ENCODE measurements at places on chromosomes 4 and X. TPM values are rescaled to one million over a fixed set of nuclear protein-coding genes. Genes with fewer than 3 reads are reported as not detected.
A peak's percentile ranks its signal among the peaks of the same experiment; 100 is the strongest.

TNIP3 gene
- total RNA-seq = 3.8 TPM

- H3K27me3 ChIP-seq = no peaks in the 10 kb centered on the region
- DNase-seq = no peak
- H3K36me3 ChIP-seq = peaks cover 18% of the 10 kb centered on the region
- H3K4me1 ChIP-seq = peaks cover 3% of the 10 kb centered on the region
- no peak overlapping the region for H3K4me3 ChIP-seq
Measured at GRCh38 chr4:105227054-105227453, 80.4 kb downstream of the TET2 start.

DNA sequence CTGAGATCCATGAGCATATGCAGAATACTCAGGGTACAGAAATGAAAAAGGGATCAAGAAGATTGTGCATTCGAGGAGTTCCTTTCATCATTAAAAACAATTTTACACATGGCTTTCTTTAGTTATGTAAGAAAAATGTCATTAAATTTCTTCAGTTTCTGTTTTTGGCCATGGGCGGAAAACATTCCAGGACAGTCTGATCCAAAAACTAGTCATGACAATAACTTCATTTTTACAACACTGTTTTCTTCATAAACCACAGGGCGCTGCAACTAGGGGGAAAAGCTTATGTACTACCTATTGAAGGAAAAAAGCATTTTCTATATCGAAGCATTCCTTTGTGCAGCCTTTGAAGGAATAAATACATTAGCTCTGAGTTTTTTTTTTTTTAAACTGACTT, 28.2 kb downstream of the IL13RA1 start:
- no peak overlapping the region for H3K4me3 ChIP-seq
- no peaks in the 10 kb centered on the region for H3K36me3 ChIP-seq
- DNase-seq = no peak
- H3K27me3 ChIP-seq = peaks cover 9% of the 10 kb centered on the region

DNA sequence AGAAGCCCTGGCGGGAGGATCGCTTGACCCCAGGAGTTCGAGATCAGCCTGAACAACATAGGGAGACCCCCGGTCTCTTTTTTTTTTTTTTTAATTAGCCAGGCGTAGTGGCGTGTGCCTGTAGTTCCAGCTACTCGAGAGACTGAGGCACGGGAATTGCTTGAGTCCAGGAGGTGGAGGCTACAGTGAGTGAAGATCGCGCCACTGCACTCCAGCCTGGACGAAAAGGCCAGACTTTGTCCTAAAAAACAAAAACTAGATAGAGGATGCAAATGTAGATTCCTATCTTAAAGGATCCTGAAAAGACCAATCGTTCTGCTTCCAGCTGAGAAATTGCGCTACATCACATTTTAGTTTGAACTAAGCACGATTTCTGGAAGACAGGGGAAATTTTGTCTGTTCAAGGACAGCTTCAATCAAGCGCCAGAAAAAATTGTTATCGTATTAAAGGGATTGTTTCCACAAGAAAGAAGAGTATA, 627 bp upstream of the HSD17B11 start:
- DNase-seq = no peak
- peaks cover 24% of the 10 kb centered on the region for H3K36me3 ChIP-seq
- peak overlapping the region; percentile 80 for H3K27ac ChIP-seq

DNA sequence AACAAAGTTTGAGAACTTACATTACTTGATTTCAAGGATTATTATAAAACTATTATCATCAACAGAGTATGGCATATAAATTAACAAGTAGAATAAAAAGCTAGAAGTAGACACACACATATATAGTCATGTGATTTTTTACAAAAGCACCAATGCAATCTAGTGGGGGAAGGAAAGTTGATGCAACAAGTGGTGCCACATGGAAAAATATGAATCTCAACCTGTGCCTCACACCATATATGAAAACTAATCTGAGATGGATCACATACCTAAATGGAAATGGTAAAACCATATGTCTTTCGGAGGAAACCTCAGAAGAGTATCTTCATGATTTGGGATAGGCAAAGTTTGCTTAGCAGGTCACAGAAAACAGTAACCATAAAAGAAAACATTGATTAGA, 34.9 kb upstream of the USP9X start:
- peaks cover 2% of the 10 kb centered on the region for H3K27me3 ChIP-seq
- H3K4me3 ChIP-seq = no peak overlapping the region

DNA sequence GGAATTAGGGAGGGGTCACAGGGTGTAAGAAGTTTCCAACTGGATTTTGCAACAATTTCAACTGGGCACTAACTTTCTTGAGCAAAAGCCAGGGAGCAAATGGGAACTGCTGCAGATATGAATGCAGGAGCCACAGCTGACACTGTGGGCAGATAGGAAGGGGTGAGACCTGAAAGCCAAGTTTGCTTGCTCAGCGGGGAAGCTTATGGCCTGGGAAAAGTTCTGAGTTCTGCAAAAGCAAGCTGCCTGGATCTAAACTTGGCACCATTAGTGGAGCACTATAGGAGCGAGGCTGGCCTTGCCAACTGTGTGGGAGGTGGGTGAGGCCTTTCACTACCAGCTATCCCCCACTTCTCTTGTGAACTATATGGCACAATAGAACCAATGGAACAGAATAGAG, 11.1 kb downstream of the CYSLTR1 start:
- H3K27me3 ChIP-seq = no peaks in the 10 kb centered on the region
- no peak overlapping the region for H3K27ac ChIP-seq
- peaks cover 20% of the 10 kb centered on the region for H3K4me1 ChIP-seq
- DNase-seq = no peak

GRCh38 chr4:182538031-182538430, 294.8 kb downstream of the TENM3 start:
- H3K27me3 ChIP-seq = no peaks in the 10 kb centered on the region
- H3K4me3 ChIP-seq = no peak overlapping the region
- no peaks in the 10 kb centered on the region for H3K4me1 ChIP-seq
- H3K36me3 ChIP-seq = no peaks in the 10 kb centered on the region
- no peak for DNase-seq
- no peak overlapping the region for H3K27ac ChIP-seq

GRCh38 chr4:125421547-125421946, 106.8 kb downstream of the FAT4 start:
- no peak overlapping the region for H3K27ac ChIP-seq
- no peaks in the 10 kb centered on the region for H3K4me1 ChIP-seq
- H3K27me3 ChIP-seq = no peaks in the 10 kb centered on the region
- no peak overlapping the region for H3K4me3 ChIP-seq
- DNase-seq = no peak

PACRGL gene
- total RNA-seq = 12.4 TPM

GRCh38 chr4:2280531-2281300, 18.8 kb upstream of the MXD4 start:
- H3K4me1 ChIP-seq = peaks cover 22% of the 10 kb centered on the region
- DNase-seq = no peak
- no peak overlapping the region for H3K4me3 ChIP-seq
- H3K27me3 ChIP-seq = no peaks in the 10 kb centered on the region

- H3K27ac ChIP-seq = no peak overlapping the region
- no peaks in the 10 kb centered on the region for H3K27me3 ChIP-seq
- H3K36me3 ChIP-seq = no peaks in the 10 kb centered on the region
- H3K4me3 ChIP-seq = no peak overlapping the region
- no peak for DNase-seq
Measured at GRCh38 chr4:92514627-92515026, 210.9 kb downstream of the GRID2 start.

ITGB1BP2 gene
- total RNA-seq = 6.6 TPM

IL13RA1 gene
- 0.62 TPM for total RNA-seq

GRCh38 chrX:154142950-154143745, 895 bp upstream of the OPN1LW start:
- no peak for DNase-seq
- peaks cover 2% of the 10 kb centered on the region for H3K4me1 ChIP-seq
- H3K36me3 ChIP-seq = no peaks in the 10 kb centered on the region
- H3K27ac ChIP-seq = no peak overlapping the region

TRIM60 gene
- total RNA-seq = not detected

SUV39H1 gene
- 25.4 TPM for total RNA-seq

SPACA5 gene
- total RNA-seq = not detected

MUC7 gene
- total RNA-seq = not detected

- no peaks in the 10 kb centered on the region for H3K27me3 ChIP-seq
- DNase-seq = no peak
- peaks cover 16% of the 10 kb centered on the region for H3K36me3 ChIP-seq
- H3K27ac ChIP-seq = no peak overlapping the region
- peaks cover 8% of the 10 kb centered on the region for H3K4me1 ChIP-seq
Measured at GRCh38 chr4:146445198-146446150, 76.3 kb downstream of the SLC10A7 start.

GRCh38 chr4:70559211-70559830, 32.7 kb upstream of the AMBN start:
- no peak for DNase-seq
- no peaks in the 10 kb centered on the region for H3K36me3 ChIP-seq
- H3K27ac ChIP-seq = no peak overlapping the region
- H3K27me3 ChIP-seq = peaks cover 2% of the 10 kb centered on the region
- H3K4me1 ChIP-seq = peaks cover 5% of the 10 kb centered on the region

- no peaks in the 10 kb centered on the region for H3K36me3 ChIP-seq
- no peak overlapping the region for H3K4me3 ChIP-seq
- no peak for DNase-seq
- no peaks in the 10 kb centered on the region for H3K4me1 ChIP-seq
Measured at GRCh38 chr4:84916227-84916626, 50.3 kb downstream of the WDFY3 start.

GRCh38 chrX:16119353-16120220, 3.8 kb upstream of the GRPR start:
- H3K4me1 ChIP-seq = peaks cover 16% of the 10 kb centered on the region
- DNase-seq = no peak
- peak overlapping the region; percentile 31 for H3K4me3 ChIP-seq
- peaks cover 5% of the 10 kb centered on the region for H3K27me3 ChIP-seq

DNA sequence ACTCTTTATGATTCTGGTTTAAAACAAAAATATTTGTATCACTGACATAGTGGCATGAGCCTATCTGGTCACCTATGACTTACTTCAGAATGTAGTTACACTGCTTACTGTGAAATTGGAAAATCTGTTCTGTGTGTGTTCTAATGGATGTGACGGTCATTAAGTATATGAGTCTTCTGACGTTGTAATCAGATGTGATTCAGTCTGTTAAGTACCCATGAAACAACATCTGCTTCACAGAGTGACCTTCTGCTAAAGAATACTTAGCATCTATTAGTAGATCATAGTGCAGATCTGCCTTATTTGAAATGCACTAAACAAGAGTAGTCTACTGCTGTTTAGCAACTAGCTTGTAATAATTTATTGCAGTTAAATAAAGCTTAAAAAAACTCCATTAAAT, 317.1 kb downstream of the DCTD start:
- no peak overlapping the region for H3K4me3 ChIP-seq
- H3K4me1 ChIP-seq = no peaks in the 10 kb centered on the region
- no peaks in the 10 kb centered on the region for H3K36me3 ChIP-seq

DNA sequence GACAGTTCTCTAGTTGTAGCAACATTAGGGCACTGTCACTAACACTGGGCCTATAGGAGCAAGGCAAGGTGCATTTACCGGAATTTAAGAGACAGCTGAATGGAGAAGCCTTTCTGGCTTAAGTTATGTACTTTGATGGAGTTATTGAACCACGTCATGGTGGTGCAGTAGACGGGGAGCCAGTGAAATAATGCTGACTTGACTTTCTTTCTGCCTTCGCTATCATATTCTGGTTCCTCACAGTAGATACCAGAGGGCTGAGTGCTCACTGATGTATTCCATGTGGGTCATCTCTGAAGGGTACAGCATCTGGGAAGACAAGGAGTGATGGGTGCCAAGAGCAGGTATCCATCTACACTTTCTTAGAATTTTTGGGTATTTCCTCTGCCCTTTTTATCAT, 802.8 kb downstream of the FSTL5 start:
- H3K4me1 ChIP-seq = no peaks in the 10 kb centered on the region
- H3K4me3 ChIP-seq = no peak overlapping the region
- H3K36me3 ChIP-seq = no peaks in the 10 kb centered on the region
- no peaks in the 10 kb centered on the region for H3K27me3 ChIP-seq
- no peak overlapping the region for H3K27ac ChIP-seq

ITIH6 gene
- not detected for total RNA-seq

- H3K27me3 ChIP-seq = peaks cover 7% of the 10 kb centered on the region
- H3K4me3 ChIP-seq = no peak overlapping the region
- no peak for DNase-seq
- no peaks in the 10 kb centered on the region for H3K4me1 ChIP-seq
- H3K27ac ChIP-seq = no peak overlapping the region
- H3K36me3 ChIP-seq = no peaks in the 10 kb centered on the region
Measured at GRCh38 chr4:129240816-129241215, 144.9 kb downstream of the C4orf33 start.

DNA sequence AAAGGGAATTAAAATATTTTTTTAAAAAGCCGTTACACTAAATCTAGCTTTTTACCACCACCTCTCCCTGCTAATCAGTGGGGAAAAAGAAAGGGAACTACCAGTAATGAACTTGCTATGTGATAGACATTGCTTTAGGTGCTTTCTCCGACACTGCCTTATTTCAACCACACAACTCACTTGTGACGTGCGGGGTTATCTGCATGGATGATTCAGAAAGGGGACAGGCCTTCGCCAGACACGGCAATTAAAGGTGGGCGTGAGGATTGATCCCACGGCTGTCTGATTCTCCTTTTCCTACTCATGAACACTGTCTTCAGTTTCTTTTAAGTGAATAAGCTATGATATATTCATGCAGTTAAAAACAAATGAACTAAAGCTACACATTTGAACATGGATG, 882 bp upstream of the CXCR3 start:
- H3K27ac ChIP-seq = peak overlapping the region; percentile 93
- peaks cover 51% of the 10 kb centered on the region for H3K4me1 ChIP-seq
- no peak for DNase-seq
- peaks cover 32% of the 10 kb centered on the region for H3K36me3 ChIP-seq
- H3K4me3 ChIP-seq = peak overlapping the region; percentile 96
- no peaks in the 10 kb centered on the region for H3K27me3 ChIP-seq

AKAP4 gene
- total RNA-seq = not detected

VCX3A gene
- not detected for total RNA-seq

- no peak for DNase-seq
- H3K4me1 ChIP-seq = peaks cover 14% of the 10 kb centered on the region
- no peak overlapping the region for H3K4me3 ChIP-seq
- no peaks in the 10 kb centered on the region for H3K27me3 ChIP-seq
Measured at GRCh38 chr4:10088135-10089010, 28.2 kb downstream of the WDR1 start.

CABS1 gene
- total RNA-seq = not detected

AR gene
- total RNA-seq = not detected

EFNB1 gene
- 4.1 TPM for total RNA-seq

Measured in activated naive CD8-positive, alpha-beta T cell treated with anti-CD3 and anti-CD28 coated beads, Interleukin-2, amount 10 ng/mL, durations not matched to agents 7 days and 5 days (primary cell).